ENCODE measurements at places on chromosomes 2 and 18. TPM values are rescaled to one million over a fixed set of nuclear protein-coding genes. Genes with fewer than 3 reads are reported as not detected.

DNA sequence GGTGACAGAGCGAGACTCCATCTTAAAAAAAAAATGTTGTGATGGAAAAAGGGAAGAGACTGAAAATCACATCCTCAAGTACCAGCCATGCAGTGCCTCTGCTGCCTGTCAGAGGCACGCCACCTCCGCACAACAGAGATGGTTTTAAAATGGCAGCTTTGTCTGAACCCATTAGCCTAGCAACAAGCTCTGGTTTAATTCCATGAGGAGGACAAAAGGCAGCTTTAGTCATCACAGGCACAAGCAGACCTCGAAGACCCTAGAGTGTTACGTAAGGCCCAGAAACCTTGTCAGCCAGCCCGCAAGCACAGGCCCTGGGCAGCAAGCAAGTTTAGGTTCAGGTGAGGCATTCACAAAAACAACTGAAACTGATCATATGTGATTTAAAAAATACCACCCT is 10.4 kb downstream of the LCT start:
- DNase-seq = no peak

DNA sequence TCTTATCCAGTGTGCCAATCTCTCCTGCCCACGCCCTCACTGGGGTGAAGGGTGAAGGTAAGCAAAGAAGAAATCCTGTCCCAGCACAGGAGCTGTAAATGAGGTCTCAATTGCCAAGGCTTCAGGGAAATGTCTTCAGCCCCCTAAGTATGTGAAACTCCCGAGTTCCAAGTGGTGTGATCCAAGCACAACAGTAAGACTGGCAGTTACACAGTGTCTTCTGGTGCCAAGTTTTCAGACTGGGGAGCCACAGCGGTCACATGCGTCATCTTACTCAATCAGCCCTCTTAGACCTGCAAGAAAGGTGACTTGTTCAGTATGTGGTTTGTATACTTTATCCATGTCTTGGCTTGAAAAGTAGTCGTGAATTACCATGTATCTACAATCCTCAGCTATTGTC is 55.0 kb upstream of the SPRED2 start:
- no peak for DNase-seq

The DPP10 gene
- not detected for total RNA-seq

DNA sequence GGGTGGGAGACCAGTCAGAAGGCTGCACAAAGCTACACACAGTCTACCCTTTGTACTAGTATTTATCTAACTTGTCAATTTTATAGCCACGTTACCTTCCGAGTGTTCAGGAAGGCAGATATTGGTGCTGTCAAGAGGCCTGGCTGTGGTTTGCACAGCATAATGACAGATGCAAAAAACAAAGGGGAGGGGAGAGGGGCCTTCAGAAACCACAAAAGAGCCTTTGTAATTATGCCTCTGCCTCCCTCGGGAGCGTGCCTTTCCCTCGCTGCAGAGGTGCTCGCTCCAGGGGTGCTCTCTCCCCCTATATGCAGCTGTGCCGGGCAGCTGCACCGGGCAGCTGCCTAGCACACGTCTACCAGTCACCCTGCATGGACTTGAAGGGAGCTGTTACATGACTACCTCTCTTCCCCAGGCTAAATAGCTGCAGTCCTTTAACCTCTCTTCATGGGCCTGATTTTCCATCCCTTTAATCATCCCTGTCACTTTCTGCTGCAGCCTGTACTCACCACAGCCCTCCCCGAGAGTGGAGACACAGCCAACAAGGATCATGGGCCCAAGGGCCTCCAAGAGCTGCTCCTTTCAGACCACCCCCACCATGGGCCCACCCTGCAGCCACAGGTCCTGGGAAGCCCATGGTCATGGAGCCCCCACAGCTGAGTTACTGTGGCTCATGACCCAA is 168.4 kb upstream of the PKDCC start:
- DNase-seq = peak; percentile 69

GRCh38 chr18:23727707-23728493 is 38.6 kb downstream of the LAMA3 start:
- DNase-seq = no peak

The CTLA4 gene
- total RNA-seq = not detected

- no peak for DNase-seq
Observed at GRCh38 chr2:231104115-231104713, 20.6 kb downstream of the HTR2B start.

- no peak for DNase-seq
Observed at GRCh38 chr2:101401906-101402305, 14.6 kb upstream of the CREG2 start.

DNA sequence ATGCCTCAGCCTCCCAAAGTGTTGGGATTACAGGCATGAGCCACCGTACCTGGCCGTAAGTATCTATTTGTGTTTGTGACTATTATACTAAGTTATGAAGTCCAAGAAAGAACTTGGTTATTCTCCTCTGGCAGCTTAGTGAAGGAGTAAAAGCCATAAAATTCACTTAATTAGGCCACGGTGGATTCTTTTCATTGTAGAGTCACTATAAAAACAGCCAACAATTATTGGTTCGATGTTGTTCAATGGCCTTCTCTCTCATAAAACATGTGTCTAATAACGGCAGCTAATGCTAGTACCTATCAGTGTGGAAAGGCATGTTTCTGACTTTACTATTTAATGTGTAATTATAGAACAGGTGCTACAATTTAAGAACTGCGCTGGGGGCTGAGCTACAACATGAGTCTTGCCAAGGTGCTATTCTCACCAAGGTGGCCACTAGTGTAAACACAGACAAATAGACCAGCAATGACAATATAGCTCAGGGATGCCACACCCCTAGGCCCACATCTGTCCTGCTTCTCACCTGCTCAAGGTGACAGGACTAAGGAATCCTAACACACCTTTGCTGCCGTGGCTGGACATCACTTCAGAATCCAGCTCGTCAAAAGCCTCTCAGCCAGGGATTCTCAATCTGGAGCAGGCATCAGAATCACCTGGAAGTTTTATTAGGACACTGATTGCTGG is 17.2 kb downstream of the ATP8B1 start:
- DNase-seq = no peak

The ASB18 gene
- not detected for total RNA-seq

- DNase-seq = no peak
Observed at GRCh38 chr2:191845248-191845715, 1.6 kb downstream of the CAVIN2 start.

GRCh38 chr18:24875286-24875685 is 414.8 kb downstream of the HRH4 start:
- DNase-seq = no peak

DNA sequence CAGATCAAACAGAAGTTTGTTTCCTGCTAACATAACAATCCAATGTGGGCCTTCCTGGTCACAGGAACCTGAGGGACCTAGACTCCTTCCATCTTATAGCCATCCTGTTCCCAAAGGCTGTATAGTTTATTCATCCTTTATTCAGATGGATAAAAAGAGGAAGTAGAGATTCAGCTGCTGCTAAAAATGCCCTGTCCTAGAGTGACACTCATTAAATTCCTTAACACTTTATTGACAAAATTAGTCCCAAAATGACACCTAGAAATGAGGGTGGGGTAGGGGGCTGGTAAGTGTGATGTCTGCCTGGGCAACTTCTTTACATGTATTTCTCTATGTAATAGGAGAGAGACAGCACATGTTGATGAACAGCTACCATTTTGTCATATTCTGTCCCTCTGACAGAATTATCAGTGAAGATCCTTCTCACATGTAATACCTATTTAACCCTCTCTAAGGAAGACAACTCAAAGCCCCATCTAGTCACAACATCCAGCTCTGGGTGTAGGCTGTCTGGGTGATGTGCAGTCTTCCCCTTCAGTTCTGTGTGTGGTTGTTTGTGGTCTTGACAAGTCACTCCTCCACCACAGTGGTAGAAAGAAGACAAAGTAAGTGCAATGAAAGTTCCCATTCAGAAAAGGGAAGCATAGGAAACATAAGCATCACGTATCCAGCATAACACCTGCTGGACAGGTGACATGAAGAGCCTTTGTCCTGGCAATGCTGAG is 253.9 kb upstream of the CNTNAP5 start:
- no peak for DNase-seq

The GCKR gene
- not detected for total RNA-seq

DNA sequence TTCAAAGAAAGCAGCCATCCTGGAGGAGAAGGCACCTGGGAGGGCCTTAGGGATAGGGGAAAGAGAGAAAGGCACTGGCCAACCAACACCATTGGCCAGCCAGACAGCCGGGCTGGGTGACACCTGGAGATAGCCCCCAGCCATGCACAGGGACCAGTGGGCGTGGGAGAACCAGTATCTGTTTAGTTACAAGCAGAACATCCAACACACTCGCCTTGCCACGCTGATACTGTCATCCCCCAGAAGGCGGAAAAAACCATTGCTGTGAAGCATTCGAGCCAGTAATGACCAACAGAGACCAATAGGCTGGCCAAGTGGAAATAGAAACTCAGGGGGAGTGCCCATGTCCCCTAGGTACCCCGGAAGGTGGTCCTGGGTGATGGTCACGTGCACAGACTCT is 15.5 kb downstream of the ASPRV1 start:
- no peak for DNase-seq

- DNase-seq = no peak
Observed at GRCh38 chr2:137837830-137838229, 126.4 kb upstream of the HNMT start.

GRCh38 chr2:168611896-168612650 is 156.0 kb downstream of the CERS6 start:
- DNase-seq = no peak

The SERPINB5 gene
- not detected for total RNA-seq

DNA sequence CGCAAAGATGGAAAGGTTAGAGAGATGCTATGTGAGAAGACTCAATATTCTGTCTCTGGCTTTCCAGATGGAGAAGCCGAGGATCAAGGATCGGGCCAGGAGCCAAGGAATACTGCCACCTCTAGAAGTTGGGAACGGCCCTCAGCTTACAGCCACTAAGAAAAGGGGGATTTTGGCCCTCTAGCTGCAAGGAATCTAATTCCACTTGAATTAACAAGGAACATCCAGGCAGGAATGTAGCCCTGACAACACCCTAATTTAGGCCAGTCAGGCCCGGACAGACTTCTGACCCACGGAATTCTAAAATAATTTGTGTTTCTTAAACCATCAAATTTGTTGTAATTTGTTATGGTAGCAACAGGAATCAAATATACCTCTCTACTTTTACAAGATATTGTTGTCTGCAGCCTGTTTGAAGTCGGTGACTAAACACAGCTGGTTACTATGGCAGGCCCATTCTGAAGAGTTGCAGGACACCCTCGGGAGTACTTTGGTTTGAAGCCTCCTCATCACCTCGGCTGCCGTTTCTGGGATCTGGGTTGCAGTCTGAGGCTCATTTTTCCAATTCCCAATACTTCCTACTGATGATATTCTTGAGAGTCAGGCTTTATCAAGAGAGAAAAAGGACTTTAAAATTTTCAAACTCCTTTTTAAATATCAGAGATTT is 1131.2 kb downstream of the TSN start:
- DNase-seq = no peak

- DNase-seq = peak; percentile 86
Observed at GRCh38 chr18:33577685-33578517, at the start of gene ASXL3. Gene ASXL3 (plus strand): TSS chr18:33578219. CDS start chr18:33578632, 413 bp downstream.

The FIGN gene
- 37.7 TPM for total RNA-seq

DNA sequence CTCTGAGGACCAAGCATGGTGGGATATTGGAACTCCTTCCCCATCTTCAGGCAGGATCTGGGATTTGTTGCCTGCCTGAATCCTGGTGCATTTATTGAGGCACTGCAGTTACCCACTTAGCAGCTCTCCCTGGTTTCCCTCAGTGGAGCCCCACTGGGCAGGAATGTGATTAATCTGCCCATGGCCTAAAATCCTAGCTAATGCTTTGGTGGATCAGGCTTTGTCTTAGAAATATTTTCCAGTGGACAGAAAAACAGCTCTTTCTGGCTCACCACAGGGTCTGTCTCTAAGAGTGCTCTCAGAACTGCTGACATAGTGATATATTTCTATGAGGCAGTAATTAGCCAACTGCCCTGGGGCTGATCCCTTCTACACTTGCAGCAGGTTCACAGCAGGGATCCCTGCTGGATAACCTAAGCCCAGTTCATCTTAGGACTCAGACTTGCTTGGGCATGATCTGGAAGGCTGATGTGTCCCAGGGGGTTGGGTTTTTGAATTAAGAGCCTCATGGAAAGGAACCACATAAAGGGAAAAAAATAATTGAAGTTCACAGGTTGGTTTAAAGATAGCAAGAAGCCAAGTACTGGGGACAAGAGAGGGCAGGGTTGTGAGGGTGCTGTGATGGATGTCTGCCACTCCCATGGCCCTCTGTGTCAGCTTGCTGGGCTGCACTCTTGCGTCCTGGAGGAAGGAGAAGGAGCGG is 44.3 kb upstream of the ZDBF2 start:
- peak; percentile 85 for DNase-seq

- no peak for DNase-seq
Observed at GRCh38 chr2:208037564-208038487, 12.5 kb upstream of the PLEKHM3 start.

- DNase-seq = no peak
Observed at GRCh38 chr2:98730053-98730706, 752 bp downstream of the MGAT4A start.

The CWC22 gene
- total RNA-seq = 20.1 TPM

GRCh38 chr18:13445241-13445897 is 226.8 kb downstream of the LDLRAD4 start:
- no peak for DNase-seq

- no peak for DNase-seq
Observed at GRCh38 chr2:120261387-120262006, 8.8 kb downstream of the RALB start.

DNA sequence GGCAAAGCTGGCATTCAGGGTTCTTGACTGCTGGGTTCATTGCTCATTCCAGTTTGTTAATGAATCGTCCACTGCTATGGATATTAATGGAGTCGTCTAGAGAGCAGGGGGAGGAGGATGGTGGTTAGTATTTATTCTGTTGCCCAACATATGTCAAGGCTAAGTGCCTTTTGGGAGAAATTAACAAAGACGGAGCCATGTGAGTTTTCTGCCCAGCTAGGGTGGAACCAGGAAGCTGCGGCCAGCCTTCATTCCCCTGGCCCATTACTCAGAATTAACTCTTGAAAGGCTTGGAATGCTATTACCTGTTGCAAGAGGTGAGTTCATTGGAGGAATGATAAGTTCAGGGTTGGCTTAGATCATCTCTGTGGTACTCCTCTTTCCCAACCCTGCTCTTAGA is 19.3 kb downstream of the IGFBP2 start:
- DNase-seq = no peak

GRCh38 chr2:31420936-31421335 is 6.4 kb upstream of the XDH start:
- no peak for DNase-seq

- no peak for DNase-seq
Observed at GRCh38 chr18:30903566-30903965, 139.0 kb downstream of the DSC3 start.

The HJURP gene
- 7.9 TPM for total RNA-seq

The PSMA8 gene
- not detected for total RNA-seq

GRCh38 chr2:10498525-10499274 is 50.6 kb upstream of the ODC1 start:
- DNase-seq = peak; percentile 69

Data from osteocyte (in vitro differentiated cells).